ENCODE measurements at places on chromosomes 11 and 22.

DNA sequence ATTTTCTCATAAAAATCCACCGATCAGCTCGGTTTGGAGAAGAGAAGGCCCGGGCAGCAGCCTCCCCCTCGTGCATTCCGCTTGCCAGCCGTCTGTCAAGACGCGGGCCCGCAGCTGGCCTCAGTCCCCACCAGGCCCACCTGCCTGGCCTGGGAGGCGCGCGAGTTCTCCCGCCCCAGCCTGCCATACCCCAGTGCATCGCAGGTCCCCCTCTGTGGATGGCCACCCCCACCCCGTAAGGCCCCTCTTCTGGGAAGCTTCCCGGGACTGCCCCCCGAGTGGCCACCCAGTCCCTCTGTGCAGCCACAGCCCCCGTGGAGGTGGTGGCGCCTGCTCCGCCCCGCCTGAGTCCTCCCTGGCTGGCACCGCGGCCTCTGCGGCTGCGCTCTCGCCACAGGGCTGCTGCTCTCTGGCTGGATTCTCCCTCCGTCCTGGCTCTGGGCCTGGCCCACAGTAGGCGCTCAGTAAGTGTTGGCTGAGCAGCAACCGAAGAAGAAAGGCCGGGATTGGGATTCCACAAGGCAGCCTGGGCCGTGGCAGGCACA, 74.0 kb upstream of the TCF20 start:
- no peak for DNase-seq

DNA sequence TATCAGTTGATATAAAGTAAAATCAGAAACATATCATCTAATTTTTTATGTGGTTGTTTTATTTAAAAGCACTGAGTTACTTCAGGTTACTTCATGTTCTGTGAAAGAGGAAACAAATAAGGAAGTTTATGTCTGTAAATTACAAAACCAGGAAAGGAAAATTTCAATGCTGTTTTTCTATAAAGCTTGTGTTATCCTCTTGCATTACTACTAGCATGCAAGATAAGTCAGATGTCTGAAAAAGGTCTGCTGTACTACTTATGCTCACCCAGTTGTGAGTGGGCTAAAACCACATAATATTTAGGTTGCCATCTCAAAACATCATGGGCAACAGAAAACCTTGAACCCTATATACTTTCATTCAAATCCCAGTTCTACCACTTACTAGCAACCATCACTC, 121.5 kb downstream of the ATG16L2 start:
- no peak for DNase-seq

GRCh38 chr22:21013657-21014201, 1.2 kb upstream of the P2RX6 start:
- no peak for DNase-seq

GRCh38 chr11:87432022-87432421, 394.3 kb downstream of the TMEM135 start:
- no peak for DNase-seq

DNA sequence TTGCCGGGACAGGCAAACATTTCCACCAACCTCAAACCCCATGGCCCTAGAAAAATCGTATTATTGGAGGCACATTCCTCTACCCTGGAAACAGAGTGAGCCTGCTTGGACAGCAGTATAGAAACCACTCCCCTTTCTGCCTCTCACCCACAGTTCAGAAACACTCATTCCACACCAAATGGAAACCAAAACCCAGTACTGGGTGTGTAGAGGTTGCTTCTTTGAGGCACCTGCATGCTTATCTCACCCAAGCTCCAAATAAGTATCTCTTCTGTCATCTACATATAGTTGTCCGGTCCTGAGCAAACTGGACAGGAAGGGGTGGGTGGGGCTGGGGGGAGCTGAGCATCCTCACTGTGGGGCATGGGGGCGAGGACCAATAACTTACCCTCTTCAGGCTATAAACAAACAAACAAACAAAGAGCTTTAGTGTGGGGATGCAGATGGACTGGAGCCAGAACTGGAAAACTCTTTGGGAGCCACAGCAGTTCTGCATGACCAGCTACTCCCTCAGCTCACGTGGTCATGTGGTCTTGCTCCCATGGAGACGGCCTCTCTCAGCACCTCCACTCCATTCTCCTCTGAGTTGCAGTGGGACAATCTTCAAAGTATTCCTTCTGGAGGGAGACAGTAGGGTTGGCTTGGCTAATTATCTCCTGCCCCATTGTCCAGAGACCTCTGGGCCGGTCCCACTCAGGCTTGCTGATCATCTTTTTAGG, 1.0 kb upstream of the PLAAT2 start:
- no peak for DNase-seq
